SK-N-SH treated with all-trans-retinoic acid at 6 μM for 48 hours (cell line): ENCODE measurements at places on chromosomes 6 and 20.

DNA sequence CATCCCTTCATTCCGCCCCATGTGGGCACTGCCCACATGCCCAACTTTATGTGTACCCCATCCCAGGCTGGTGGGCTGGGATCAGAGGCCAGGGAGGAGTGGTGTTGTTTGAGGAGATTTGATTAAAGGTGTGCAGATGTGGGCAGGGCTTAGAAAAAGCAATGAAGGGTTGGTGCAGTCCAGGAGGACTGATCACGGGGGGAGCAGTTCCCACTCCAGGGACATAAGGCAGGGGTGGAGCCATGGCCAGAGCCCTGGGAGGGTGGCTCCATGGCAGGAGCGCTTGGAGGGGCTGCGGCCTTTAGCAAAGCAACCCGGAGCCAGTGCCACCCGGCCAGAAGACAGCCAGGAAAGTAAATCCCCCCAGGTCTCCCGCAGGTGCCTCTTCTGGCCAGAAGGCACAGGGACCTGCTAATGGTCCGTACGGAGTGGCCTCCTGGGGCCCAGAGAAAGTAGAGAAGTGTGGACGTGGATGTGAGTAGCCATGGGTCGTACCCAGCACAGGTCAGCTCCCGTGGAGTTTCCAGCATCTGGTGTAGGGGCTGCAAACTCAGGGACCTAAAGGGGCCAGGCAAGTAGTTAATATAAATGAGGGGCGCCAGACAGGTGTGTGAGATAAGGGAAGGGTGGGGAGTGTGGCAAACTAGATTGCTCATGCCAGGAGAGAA is 62.1 kb upstream of the APCDD1L start:
- ATAC-seq: no peak

DNA sequence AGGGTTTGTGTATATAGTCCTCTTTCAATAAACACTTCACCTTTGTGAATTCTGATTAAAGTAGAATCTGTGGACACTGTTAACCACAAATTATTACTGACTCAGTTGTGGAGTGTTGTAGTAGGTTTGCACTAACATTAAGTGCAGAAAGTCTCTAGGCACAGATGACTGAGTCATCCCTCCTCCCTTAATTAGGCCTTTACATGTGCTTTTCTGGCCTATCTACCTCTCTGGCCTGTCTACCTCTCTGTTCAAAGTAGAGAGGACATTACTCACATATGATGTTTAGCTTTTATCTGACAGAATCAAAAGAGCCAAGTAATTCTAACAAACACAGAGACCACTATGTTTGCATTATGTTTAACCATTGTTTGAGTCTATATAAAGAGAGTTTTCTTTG is 783.0 kb downstream of the TENT5A start:
- ATAC-seq: no peak

GRCh38 chr20:62417981-62418708 is 9.2 kb downstream of the RBBP8NL start:
- no peak for ATAC-seq

DNA sequence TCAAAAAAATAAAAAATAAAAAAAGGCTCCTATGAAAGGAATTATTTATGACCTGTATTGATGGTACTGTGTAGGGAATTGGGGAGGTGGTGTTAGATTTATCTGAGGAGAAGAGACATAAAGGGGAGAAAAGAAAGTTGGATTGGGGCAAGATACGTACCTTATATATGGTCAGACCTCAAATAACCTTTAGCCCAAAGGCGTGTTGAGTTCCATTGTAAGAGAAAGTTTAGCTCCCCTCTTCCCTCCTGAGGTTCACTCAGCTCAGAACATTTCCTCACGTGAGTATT is 296.9 kb downstream of the ADGB start:
- no peak for ATAC-seq

- no peak for ATAC-seq
Measured at GRCh38 chr6:131688286-131688685, 12.9 kb downstream of the OR2A4 start.

DNA sequence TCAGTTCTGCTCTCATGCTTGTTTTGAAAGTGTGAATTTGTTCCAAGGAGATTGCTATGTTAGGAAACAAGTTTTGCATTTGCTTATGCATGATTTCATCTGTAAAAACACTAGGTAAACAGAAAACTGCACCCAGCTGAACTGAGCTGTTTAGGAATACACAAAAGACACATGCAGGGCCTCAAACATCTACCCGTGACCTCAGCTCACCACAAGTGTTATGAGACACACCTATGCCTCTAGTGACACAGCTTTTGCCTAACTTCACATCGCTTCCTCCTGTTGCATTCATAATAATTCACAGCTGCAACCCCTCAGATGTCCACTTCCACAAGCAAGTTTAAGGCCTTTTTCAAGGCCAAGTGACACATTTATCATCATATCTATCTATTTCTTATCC is 98.0 kb upstream of the SLC24A3 start:
- no peak for ATAC-seq
